Effector CD8-positive, alpha-beta T cell (primary cell): ENCODE measurements at places on chromosomes 1 and 21.

- DNase-seq: no peak
Observed at GRCh38 chr1:93669369-93669768, 12.3 kb downstream of the BCAR3 start.

- DNase-seq: no peak
Observed at GRCh38 chr21:41229509-41230248, 61.7 kb downstream of the BACE2 start.

DNA sequence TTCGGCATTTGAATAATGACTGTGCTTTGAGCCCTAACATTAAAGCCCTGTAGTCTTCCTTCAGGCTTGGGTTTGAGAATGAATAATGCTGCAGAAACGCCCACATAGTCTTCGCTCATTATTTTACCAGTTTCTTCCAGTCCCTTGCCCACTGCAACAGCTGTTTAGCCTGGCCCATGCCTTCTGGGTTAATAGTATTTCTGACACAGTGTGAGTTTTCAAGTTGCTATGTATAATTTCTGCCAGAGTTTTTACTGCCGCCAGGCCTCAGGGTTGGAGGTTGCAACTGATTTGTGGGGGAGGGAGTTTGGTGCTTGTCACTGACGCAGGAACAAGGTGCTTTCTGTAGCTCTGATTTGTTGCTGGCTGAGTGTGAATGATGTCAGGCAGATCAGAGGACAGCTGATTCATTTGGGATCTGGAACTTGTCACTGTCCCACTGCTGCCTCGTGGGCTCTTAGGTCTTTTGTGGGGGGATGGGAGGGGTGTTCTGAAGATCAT lies 109.8 kb downstream of the MAST2 start:
- no peak for DNase-seq

- DNase-seq: no peak
Observed at GRCh38 chr1:210074904-210075303, 136.9 kb downstream of the SYT14 start.

DNA sequence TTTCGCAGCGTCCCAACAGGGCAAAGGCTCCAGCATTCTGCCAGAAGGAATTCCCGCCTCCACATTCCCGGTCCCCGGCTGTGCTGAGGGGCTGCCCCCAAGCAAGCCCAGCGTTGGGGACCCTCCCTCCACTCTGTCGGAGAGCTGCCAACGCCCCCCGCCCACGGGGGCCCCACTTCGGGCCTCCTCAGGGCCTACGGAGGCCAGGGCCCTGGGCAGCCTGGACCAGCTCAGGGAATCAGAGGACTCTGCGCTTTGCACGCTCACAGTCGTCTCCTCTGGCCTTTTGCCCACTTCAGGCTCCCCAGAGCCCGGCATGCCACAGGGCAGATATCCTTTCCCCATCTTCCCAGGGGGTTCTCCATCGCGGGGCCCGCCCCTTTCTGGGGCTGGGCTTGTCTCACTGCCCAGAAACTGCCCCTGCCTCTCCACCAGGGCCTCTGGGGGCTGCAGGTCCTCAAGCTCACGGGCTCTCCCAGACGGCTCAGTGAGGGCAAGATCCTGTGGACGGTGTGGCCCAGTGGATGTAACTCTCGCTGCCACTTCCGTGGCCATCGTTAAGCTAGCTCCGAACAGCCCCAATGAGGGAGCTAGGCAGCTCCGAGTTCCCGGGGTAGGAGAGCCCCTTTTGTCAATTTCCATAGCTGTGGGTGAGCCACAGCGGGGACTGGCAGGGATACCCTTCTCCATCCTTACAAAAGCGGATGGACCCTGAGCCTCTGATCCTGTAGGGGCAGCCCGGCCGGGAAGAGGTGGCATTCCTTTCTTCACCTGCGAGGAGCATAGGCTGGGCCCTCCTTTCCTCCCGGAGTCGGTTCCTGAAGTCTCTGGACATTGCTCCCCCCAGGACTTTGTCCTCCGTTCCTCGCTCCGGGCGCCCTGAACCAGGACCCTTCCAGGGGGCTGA lies 2.8 kb downstream of the ITPKB start:
- DNase-seq: no peak
